ENCODE measurements at places on chromosomes 6 and 20.

GRCh38 chr20:20489648-20490341 lies 121.9 kb downstream of the INSM1 start:
- DNase-seq = no peak

GRCh38 chr6:147508866-147509608 lies 547 bp downstream of the SAMD5 start:
- peak; percentile 21 for DNase-seq

GRCh38 chr6:169665289-169665688 lies 36.5 kb downstream of the WDR27 start:
- DNase-seq = no peak

DNA sequence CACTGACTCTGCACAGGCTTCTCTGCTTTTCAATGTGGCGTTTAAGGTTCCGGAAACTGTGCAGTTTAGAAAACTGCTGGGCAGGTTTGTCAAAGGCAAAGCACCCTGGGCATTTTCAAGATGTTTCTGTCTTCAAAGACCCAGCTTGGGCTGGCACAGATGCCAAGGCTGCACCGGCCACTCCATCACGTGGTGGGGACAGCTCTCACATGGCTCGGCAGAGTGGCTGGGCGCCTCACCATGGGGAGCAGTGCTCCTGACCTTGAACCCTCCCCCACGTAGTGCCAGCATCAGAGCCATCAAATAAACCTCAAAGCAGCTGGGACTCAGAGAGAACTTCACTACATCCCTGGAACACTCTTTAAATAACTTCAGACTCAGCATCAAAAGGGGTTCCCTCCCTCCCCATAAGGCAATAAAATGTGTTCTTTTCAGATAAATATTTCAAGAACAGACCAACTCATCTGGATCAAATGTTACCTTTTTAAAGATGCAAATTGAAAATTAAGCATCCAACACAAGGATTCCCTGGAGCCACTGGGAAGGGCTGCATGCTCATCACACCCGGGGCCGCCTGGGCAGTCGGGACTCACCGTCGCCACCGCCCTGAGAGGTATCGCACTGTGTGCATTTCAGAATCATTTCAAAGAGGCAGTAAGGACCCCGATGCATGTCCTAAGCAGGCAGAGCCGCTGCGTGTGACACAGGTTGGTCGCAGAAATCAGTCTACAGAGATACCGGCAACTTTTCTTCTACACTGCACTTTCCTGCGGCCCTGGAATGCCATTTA lies 157.1 kb downstream of the CDH4 start:
- DNase-seq = no peak

DNA sequence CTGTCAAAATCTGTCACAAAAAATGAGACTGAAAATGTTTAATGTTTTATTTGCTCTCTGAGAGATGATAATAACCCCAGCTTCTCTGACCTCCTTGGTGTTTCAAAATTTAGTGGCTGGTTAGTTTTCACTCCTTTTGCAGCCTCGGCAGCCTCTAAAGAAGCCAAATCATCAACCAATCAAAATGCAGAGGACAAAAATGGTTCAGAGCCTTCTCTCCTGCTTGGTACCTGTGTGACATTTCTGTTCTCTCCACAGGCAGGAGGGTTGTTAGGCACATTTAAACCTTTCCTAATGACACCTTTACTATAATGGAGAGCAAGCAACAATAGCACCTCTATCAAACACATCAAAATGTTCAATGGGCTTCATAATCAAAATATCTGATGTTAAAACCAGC lies 375.5 kb downstream of the HACE1 start:
- DNase-seq = no peak

GRCh38 chr20:43762911-43763310 lies 36.1 kb upstream of the GTSF1L start:
- no peak for DNase-seq

DNA sequence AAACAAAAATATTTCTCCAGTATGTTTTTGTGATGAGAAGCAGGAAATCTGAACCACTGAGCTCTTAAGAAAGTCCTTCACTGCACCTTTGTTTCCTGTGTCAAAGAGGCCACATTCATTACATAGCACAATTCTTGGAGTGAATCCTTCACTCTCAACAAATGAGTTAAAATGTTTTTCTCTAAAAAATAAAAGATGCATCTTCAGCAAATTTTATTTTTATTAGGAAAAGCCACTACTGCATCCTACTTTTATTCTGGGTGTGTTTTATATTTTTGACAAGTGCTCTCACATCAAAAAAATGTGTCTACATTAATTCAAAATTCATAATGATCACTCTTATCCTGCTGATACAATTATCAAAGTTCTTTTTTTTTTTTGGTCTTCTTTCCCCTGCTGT lies 76.3 kb downstream of the PLCB4 start:
- no peak for DNase-seq

DNA sequence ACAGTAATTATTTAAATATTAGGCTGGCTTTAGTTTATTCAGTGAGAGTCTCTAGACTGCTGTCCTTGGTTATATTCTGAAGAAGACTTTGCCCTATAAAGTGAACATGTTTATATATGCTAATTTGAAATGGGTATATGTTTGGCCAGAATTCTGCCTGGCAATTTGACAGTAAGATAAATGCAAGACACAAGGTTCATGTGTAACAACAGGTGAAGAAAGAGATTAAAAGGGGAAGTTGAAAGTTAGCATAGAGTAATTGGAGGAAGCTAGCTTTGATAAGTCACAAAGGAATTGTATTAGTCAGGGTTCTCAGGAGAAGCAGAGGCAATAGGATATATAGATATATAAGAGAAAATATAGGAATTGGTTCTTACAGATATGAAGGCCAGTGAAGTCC lies 191.4 kb downstream of the CENPW start:
- no peak for DNase-seq

GRCh38 chr6:166629628-166630027 lies 2.6 kb upstream of the RPS6KA2 start:
- DNase-seq = no peak

DNA sequence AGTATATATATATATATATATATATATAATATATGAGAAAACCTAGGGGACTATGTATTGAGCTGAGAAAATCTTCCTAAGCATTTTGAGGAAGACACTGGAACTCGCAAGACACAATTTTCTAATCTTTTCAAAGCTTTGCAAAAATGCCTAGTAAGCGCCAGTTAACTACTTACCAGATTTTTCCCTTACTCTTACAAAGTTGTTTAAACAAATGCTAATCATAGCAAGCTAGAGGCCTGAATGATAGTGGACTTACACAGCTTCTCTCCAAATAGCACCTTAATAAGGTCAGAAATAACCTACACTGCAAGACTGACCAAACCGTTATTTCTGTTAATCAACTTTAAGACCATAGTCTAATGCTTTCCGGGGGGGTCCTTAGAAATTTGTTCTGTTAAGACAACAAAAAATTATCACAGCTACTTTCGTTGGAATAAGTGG lies 56.1 kb upstream of the HFE start:
- DNase-seq = no peak

GRCh38 chr6:43779852-43780236 lies 9.8 kb downstream of the VEGFA start:
- peak; percentile 55 for DNase-seq

DNA sequence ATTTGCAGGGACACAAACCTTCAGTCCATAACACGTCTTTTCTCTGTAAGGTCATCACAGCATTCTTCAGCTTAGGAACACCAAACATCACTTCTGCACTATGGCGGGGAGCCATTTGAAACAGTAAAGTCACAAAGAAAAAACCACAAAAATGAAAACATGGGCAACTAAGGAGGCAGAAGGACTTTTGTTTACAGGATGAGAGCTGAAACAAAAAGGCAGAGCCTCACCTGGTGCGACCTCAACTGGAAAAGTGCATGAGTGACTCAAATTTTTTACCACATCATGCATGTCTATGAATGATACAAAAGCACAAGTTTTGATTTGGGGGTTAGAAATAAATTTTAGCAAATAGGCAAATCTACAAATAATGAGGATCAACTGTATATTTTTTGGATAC lies 68.2 kb upstream of the TNFAIP3 start:
- no peak for DNase-seq

- no peak for DNase-seq
Measured at GRCh38 chr6:127080081-127080480, 38.4 kb upstream of the RSPO3 start.

- no peak for DNase-seq
Measured at GRCh38 chr6:126724821-126725220, 384.9 kb downstream of the CENPW start.

GRCh38 chr6:162226803-162227202 lies 500.8 kb downstream of the PRKN start:
- DNase-seq = no peak

GRCh38 chr20:7207186-7207798 lies 439.8 kb downstream of the BMP2 start:
- DNase-seq = no peak

DNA sequence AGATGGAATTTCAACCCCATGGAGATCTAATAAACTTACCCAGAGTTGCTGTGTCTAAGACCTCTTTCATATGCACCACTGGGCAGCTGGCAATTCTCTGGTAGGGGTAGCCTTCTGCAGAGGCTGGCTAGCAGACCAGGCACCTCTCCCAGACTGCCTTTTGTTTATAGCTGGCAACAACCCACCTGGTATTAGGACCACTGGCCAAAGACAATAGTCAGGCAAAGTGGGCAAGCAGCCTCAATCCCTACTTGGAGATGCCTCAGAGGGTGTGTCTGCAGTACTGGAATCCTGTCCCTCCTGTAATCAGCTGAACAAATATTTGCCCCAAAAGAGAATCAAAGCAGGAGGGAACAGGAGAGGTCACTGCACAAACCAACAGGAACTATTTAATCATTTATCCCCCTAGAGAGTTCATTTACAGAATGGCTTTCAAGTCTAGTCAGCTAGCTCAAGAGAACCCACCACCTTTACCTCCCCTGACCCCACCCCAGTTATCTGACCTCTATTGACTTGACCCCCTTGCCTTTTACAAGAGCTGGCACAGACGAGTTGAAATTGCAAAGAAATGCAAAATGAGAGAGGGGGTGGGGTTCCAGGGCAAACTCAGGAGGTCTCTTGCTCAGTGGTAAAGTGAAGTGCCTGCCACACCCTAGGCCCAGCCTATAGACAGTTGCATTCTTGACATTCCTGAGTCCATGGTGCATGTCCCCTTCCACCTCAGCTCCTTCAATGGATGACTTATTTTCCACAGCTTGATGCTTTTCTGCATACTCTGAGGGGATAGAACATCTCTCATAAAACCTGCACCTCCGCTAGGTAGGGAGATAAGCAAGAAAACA lies 2.8 kb downstream of the BCL2L1 start:
- DNase-seq = peak; percentile 50

DNA sequence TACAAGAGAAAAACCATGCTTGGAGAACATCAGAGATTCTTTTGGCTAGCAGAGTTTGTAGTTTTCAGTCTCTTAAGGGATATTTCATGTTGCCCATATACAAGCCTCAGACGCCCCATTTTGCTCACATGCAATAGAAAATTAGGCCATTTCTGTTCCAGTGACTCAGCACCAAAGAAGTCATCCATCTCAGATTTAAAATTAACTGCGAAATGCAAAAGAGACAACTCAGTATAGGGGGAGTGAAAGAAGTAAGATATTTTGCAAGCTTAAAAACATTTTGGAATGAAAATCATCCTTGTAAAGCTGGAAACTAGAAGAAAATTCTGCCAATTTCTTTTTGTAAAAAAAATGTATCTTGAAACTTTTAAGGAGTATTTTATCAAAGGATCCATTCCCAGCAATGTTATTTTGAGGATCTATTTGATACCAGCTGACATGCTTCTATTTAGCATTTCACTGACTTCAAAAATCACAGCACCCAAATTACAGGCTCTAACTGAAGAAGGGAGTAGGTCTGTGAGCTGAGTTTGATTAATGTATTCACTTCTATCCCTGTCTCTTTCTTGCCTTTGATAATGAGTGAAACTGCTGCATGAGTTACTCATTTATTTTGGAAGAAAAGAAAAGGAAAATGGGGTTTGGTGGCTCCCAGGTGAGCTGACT lies 223.7 kb upstream of the SULF2 start:
- DNase-seq = no peak

DNA sequence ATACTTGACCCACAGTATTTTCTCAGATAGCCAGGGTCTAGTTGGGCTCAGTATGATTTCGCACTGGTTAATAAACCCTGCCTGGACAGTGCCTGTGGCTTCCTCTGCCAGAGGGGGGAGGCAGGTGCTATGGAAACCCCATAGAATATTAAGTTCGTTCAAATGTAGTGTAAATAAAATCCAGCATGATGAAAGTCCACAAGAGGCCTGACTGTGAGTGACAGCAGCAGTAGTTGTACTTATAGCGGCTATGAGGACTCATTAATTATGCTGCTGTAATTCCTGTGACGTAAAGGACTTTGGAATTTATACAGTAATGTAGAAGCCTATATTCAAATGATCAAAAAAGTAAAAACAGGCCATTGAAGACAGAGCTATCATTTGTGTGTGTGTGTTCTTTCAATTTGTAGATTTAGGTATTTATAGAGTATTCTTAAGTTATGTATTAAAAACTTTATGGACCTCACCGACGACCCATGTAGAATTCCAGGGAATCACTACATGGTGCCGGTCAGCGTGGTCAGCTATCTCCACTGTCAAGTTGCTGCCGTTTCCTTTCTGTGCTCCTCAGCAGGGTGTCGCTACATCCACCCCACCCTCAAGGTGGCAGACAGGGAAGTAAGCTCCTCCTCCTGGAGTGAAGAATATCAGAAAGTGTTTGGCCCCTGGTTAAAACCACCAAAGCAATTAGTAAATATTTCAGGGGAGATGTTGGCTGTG lies 10.0 kb downstream of the PYGB start:
- no peak for DNase-seq

- no peak for DNase-seq
Measured at GRCh38 chr6:113860181-113860955, 3.2 kb downstream of the MARCKS start.

DNA sequence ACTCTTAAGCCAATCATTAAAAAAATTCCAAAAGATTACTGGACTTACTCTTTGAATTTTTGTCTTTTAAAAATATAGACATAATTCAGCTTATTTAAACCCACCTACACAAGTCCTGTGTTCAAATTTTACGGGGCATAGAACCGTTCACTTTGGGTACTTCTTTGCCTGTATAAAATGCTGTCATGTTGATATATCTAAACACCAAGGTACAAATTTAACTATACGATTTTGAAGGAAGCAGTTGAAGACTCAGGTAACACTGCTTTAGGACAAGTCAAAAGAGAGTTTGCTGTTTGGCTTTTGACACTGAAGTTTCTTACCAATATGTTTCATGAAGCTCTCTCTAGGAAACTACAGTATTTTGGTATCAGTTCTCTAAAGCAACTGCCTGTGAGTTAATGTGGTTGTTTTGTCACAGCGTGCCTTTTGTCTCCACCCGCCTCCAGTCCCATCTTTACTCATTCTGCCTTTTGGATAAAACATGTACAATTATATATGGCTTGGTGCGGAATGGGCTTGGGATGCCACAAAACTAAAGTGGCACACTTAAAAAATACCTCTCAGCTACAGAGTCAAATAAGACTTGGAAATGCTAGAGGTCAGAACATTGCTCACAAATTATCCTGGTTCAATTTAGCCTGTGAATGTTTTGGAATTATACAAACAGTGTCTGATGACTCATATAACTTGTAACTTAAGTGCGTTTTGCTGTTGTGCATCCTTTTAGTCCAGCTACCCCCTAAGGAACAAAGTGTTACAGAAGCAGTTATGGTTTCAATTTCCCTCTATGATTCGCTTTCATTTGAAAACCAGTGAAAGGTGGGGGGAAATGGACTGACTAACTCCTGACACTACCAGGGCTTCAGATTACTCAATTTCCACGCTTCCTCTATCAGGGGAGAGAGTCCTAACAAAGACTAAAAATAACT lies 38.7 kb downstream of the RGS17 start:
- no peak for DNase-seq

GRCh38 chr6:99318566-99318965 lies 30.9 kb downstream of the FAXC start:
- DNase-seq = no peak

GRCh38 chr6:38004908-38005307 lies 185.4 kb downstream of the ZFAND3 start:
- no peak for DNase-seq
